ENCODE measurements at places on chromosomes 16 and 17. TPM values are rescaled to one million over a fixed set of nuclear protein-coding genes. Genes with fewer than 3 reads are reported as not detected.

GRCh38 chr17:79800325-79801155 is 3.7 kb upstream of the CBX8 start:
- H3K27me3 ChIP-seq, result peaks cover 54% of the 10 kb centered on the region
- peaks cover 59% of the 10 kb centered on the region for H3K4me1 ChIP-seq
- H3K4me3 ChIP-seq, result peak overlapping the region; percentile 15
- no peak for DNase-seq
- no peaks in the 10 kb centered on the region for H3K36me3 ChIP-seq

GRCh38 chr17:51764387-51764971 is 394.0 kb downstream of the CA10 start:
- H3K4me3 ChIP-seq, result no peak overlapping the region
- H3K4me1 ChIP-seq, result no peaks in the 10 kb centered on the region
- H3K36me3 ChIP-seq, result no peaks in the 10 kb centered on the region
- peak; percentile 44 for DNase-seq

GRCh38 chr16:49464093-49464492 is 90.5 kb downstream of the C16orf78 start:
- no peak overlapping the region for H3K27ac ChIP-seq
- H3K4me1 ChIP-seq, result peaks cover 7% of the 10 kb centered on the region
- no peak overlapping the region for H3K4me3 ChIP-seq
- H3K27me3 ChIP-seq, result no peaks in the 10 kb centered on the region
- H3K36me3 ChIP-seq, result no peaks in the 10 kb centered on the region

- no peaks in the 10 kb centered on the region for H3K27me3 ChIP-seq
- DNase-seq, result peak; percentile 62
- H3K4me3 ChIP-seq, result no peak overlapping the region
- H3K27ac ChIP-seq, result no peak overlapping the region
- H3K4me1 ChIP-seq, result peaks cover 27% of the 10 kb centered on the region
- H3K36me3 ChIP-seq, result no peaks in the 10 kb centered on the region
These were observed 216.9 kb upstream of the GSE1 start for GRCh38 chr16:85395913-85396878.

DNA sequence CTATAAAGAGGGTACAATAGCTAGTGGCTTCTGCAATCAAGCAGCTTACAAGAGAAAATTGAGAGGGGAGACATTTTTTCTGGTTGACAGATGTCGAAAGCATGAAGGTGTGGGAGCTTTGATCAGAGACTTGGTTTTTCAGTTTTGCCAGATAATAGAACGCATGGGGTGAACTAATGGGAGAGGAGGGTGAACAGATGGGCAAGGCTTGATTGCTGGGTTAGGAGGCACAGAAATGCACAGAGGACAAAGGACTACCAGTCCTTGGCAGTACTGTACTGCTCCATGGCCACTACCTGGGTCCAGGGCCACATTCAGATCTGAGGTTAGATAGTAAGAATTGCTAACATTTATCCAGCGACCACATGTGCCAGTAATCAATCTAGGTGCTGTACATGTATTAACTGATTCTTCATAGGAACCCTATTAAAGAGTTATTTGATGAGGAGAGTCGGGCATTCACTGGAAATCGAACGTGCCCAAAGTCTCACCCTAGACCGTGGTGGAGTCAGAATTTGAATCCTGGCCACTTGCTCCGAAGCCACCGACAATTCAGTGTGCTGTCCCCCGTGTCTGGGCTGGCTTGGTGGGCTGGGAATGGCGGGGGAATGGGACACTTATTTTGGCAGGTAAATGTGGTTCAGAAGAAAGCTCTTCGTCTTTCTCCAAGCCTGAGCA is 873 bp upstream of the KSR1 start:
- peak overlapping the region; percentile 81 for H3K27ac ChIP-seq
- peaks cover 34% of the 10 kb centered on the region for H3K4me1 ChIP-seq
- DNase-seq, result no peak
- H3K36me3 ChIP-seq, result no peaks in the 10 kb centered on the region

- peaks cover 18% of the 10 kb centered on the region for H3K4me1 ChIP-seq
- no peak overlapping the region for H3K27ac ChIP-seq
- no peak for DNase-seq
- no peaks in the 10 kb centered on the region for H3K36me3 ChIP-seq
- no peaks in the 10 kb centered on the region for H3K27me3 ChIP-seq
These were observed 16.2 kb downstream of the KRABD2 start for GRCh38 chr17:8360260-8360659.

- H3K27ac ChIP-seq, result no peak overlapping the region
- H3K4me1 ChIP-seq, result no peaks in the 10 kb centered on the region
- no peaks in the 10 kb centered on the region for H3K27me3 ChIP-seq
- H3K36me3 ChIP-seq, result no peaks in the 10 kb centered on the region
- no peak overlapping the region for H3K4me3 ChIP-seq
These were observed 8.7 kb upstream of the CDC27 start for GRCh38 chr17:47197821-47198220.

GRCh38 chr16:52451971-52452421 is 94.9 kb downstream of the TOX3 start:
- H3K36me3 ChIP-seq, result no peaks in the 10 kb centered on the region
- no peaks in the 10 kb centered on the region for H3K4me1 ChIP-seq
- H3K27me3 ChIP-seq, result no peaks in the 10 kb centered on the region
- no peak for DNase-seq

DNA sequence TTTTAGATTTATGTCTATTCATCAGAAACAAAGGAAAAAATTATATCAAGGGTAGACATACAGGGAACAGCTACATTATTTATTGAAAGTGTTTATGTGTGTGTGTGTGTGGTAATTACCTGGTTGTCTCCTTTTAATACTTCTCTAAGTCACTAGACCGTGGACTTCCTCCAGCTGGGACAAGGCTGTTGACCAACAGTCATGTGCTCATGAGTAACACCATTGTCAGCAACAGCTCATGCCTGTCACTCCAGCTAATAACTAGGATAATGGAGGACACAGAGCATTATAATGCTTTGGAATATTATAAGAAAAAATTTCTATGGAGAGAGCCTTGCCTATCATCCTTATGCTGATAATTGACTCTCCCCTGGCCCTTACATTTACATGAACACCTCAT is 125.3 kb upstream of the SALL1 start:
- DNase-seq, result no peak
- H3K4me3 ChIP-seq, result no peak overlapping the region
- no peaks in the 10 kb centered on the region for H3K36me3 ChIP-seq
- H3K4me1 ChIP-seq, result no peaks in the 10 kb centered on the region
- H3K27ac ChIP-seq, result no peak overlapping the region

- H3K4me1 ChIP-seq, result no peaks in the 10 kb centered on the region
- H3K4me3 ChIP-seq, result no peak overlapping the region
These were observed 12.1 kb downstream of the TBC1D26 start for GRCh38 chr17:15744074-15744676.

GRCh38 chr17:65987988-65988387 is 203.9 kb downstream of the CEP112 start:
- no peaks in the 10 kb centered on the region for H3K27me3 ChIP-seq
- H3K4me3 ChIP-seq, result no peak overlapping the region
- DNase-seq, result no peak

DNA sequence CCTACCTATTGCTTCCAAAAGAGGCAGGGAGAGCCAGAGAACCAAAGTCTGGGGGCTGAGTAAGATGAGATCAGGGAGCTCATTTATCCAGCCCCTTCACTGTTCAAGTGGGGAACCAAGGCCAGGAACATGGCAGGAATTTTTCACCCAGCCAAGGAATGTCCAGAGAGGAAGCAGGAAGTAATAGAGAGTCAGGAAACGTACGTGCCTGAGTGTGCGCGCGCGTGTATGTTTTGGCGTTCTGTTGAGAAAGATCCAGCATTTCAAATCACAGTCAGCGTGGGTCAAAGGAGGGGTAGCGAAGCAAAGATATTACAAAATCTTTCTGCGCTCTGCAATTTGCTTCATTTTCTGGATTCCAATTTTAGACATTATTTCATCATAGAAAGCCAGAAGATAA is 41.9 kb upstream of the WSCD1 start:
- no peaks in the 10 kb centered on the region for H3K4me1 ChIP-seq
- no peaks in the 10 kb centered on the region for H3K36me3 ChIP-seq
- H3K27me3 ChIP-seq, result no peaks in the 10 kb centered on the region
- H3K27ac ChIP-seq, result no peak overlapping the region
- H3K4me3 ChIP-seq, result no peak overlapping the region
- no peak for DNase-seq

DNA sequence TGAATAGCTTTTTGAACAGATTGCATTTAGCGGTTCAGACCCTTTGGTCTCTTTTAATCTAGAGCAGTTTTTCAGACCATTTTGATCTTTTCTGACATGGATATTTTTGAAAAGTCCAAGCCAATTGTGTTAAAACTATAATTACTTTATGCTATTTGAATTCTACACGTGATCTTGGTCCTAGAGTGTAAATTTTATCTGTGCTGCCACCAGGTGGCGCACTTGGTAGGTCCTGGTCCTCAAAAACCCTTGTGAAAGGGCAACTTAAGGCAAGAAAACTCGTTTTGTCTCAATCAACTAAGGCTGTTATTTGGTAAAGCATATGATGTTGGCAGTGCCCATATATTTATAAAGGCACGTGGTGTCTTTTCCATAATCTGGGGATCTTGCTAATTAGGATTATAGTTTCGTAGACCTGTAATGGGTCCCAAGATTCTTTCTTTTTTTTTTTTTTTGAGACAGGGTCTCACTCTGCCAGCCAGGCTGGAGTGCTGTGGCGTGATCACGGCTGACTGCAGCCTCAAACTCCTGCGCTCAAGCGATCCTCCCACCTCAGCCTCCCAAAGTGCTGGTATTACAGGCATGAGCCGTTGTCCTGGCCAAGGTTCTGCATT is 43.9 kb upstream of the TEX2 start:
- H3K27me3 ChIP-seq, result no peaks in the 10 kb centered on the region
- H3K4me1 ChIP-seq, result peaks cover 17% of the 10 kb centered on the region
- H3K36me3 ChIP-seq, result no peaks in the 10 kb centered on the region
- DNase-seq, result peak; percentile 74
- no peak overlapping the region for H3K27ac ChIP-seq

GRCh38 chr17:50076221-50076590 is 18.9 kb upstream of the PDK2 start:
- DNase-seq, result peak; percentile 67
- H3K36me3 ChIP-seq, result peaks cover 100% of the 10 kb centered on the region
- no peaks in the 10 kb centered on the region for H3K27me3 ChIP-seq
- no peak overlapping the region for H3K27ac ChIP-seq
- no peak overlapping the region for H3K4me3 ChIP-seq

DNA sequence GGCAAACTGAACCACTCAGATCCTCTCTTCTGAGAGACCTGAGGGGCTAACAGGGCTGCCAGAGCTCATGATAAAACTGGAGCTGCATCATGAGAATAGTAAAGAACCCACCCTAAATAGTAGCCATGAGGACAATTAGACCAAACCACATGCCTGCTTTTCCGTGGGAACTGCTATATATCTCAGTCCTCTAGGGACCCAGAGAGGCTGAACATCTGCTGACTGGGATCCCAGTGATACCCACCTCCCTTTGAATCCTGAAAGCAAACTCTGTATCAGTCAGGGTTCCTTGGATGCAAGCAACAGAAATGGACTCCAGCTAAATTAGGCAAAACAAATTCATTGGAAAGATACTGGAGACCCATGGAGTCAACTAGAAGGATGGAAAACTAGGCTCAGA is 6.5 kb downstream of the MT1X start:
- no peak overlapping the region for H3K27ac ChIP-seq
- no peaks in the 10 kb centered on the region for H3K27me3 ChIP-seq
- no peaks in the 10 kb centered on the region for H3K36me3 ChIP-seq
- peaks cover 1% of the 10 kb centered on the region for H3K4me1 ChIP-seq
- DNase-seq, result no peak

- peak overlapping the region; percentile 77 for H3K27ac ChIP-seq
- peaks cover 42% of the 10 kb centered on the region for H3K4me1 ChIP-seq
- peak overlapping the region; percentile 84 for H3K4me3 ChIP-seq
- H3K27me3 ChIP-seq, result no peaks in the 10 kb centered on the region
- peaks cover 42% of the 10 kb centered on the region for H3K36me3 ChIP-seq
These were observed 907 bp downstream of the TRAPPC2L start for GRCh38 chr16:88857728-88858339.

DNA sequence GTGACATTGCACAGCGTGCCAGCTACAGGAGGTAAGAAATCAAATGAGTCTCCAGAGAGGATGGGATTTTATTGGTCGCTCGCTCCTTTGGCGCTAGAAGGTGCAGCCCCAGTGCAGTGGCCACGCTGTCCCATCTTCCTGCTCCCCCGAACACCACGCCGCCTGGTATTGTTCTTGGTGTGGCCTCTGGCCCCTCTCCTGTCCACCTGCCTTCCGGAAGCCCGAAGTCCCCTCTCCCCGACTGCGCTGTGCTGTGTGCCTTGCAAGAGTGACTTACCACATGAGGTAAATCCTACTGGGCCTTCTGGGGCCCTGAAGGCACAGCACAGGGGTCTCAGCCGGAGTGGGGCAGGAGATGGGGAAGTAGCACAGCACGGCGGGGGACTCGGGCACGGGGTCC is 58.2 kb downstream of the MARCHF10 start:
- H3K36me3 ChIP-seq, result no peaks in the 10 kb centered on the region
- no peak overlapping the region for H3K4me3 ChIP-seq
- H3K27me3 ChIP-seq, result no peaks in the 10 kb centered on the region

DNA sequence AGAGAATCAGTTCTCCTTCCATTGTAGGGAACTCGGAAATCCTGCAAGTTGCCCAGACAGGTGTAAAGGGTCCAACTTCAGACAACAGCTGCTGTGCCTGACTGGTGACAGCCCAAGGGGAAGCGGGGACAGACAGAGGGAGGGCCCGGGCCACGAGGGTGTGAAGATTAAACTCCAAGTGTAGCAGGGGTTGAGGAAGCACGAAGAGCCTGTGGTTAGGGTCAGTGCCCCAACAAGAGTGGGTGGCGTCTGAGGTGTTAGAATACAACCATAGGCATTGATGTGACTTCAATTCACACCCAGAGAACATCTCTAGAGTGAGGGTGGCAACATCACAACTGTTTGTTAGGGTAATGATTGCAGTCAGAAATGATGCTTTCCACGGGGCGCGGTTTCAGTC is 39.1 kb downstream of the ASPA start:
- no peaks in the 10 kb centered on the region for H3K4me1 ChIP-seq
- H3K36me3 ChIP-seq, result no peaks in the 10 kb centered on the region
- no peak overlapping the region for H3K4me3 ChIP-seq

GRCh38 chr16:85965125-85965524 is 66.2 kb downstream of the IRF8 start:
- H3K27me3 ChIP-seq, result no peaks in the 10 kb centered on the region
- H3K4me1 ChIP-seq, result peaks cover 3% of the 10 kb centered on the region
- H3K36me3 ChIP-seq, result no peaks in the 10 kb centered on the region
- DNase-seq, result no peak
- H3K4me3 ChIP-seq, result no peak overlapping the region

Gene MEIOB
- not detected for total RNA-seq

Gene CD300H
- not detected for total RNA-seq

Gene GP1BA
- 0.67 TPM for total RNA-seq

Gene PLEKHG4
- 39.8 TPM for total RNA-seq

Gene HIGD1B
- 26.6 TPM for total RNA-seq

Gene DHRS7C
- not detected for total RNA-seq

Gene USP6
- 0.15 TPM for total RNA-seq

Gene SRL
- total RNA-seq, result not detected
